Activated CD4-positive, alpha-beta memory T cell treated with anti-CD3 and anti-CD28 coated beads, Interleukin-2, amount 10 ng/mL, durations not matched to agents 7 days and 5 days (primary cell): ENCODE measurements at places on chromosomes 11 and 22. TPM values are rescaled to one million over a fixed set of nuclear protein-coding genes. Genes with fewer than 3 reads are reported as not detected.

- no peak for DNase-seq
These were observed 274.2 kb downstream of the FAM76B start for GRCh38 chr11:95515371-95515770.

The GAS2 gene
- 1.1 TPM for total RNA-seq

- no peak for DNase-seq
These were observed 280.2 kb downstream of the NELL1 start for GRCh38 chr11:20949585-20949984.

The PATE1 gene
- not detected for total RNA-seq

The SORL1 gene
- 116 TPM for total RNA-seq

The EFCAB6 gene
- total RNA-seq: 0.18 TPM

The OR4A16 gene
- total RNA-seq: not detected

The NNMT gene
- total RNA-seq: not detected

GRCh38 chr11:61335355-61335710, 2.3 kb downstream of the TKFC start:
- DNase-seq: no peak
